GM12891 (cell line): ENCODE measurements at places on chromosomes 13 and 19.

- no peak for DNase-seq
Observed at GRCh38 chr13:100480676-100481075, 107.9 kb downstream of the GGACT start.

DNA sequence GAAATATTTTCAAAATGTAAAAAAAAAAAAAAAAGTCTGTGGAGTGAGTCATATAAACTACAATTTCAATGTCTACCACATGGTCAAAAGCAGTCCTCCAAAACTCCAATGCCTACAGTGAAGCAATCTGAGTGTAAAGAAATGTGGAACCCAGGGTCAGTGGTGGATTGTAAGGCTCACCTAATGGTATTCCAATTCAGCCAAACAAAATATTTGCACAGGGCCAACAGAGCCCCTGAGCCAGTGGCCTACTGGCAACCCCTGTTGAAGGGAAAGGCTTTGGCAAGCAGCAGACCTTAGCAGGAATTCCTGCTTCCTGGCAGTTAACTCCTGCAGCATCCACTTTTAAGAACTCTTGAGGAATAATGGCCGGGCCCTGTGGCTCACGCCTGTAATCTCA, 3.4 kb downstream of the DNMT1 start:
- DNase-seq = no peak

- no peak for DNase-seq
Observed at GRCh38 chr13:101868585-101869469, 416.4 kb downstream of the ITGBL1 start.

GRCh38 chr19:16625163-16625958, 2.6 kb downstream of the MED26 start:
- no peak for DNase-seq

DNA sequence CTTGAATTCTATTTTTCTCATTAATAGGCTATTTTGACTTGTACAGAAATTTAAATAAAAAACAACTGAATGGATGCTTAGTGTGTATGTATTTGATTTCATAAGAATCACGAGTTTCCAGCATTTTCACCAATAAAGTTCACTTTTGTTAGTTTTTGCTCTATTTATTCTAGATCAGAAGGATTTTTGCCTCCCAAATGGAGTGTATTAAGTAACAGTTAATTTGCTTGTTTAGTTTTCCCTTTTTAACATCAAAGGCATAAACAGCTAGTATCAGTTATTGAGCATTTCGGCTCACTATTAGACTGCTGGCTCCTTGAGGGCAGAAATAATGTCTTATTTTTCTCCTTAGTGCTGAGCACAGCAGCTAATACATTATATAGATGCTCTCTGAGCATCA, 414.1 kb downstream of the FGF9 start:
- DNase-seq = no peak

GRCh38 chr13:44903574-44903985, 85.7 kb downstream of the NUFIP1 start:
- no peak for DNase-seq
